ENCODE measurements at places on chromosomes 4 and X. TPM values are rescaled to one million over a fixed set of nuclear protein-coding genes. Genes with fewer than 3 reads are reported as not detected.

CXorf65 gene
- not detected for total RNA-seq

FGFR3 gene
- total RNA-seq = 40.6 TPM

ZNF330 gene
- 36.4 TPM for total RNA-seq

MGARP gene
- 0.37 TPM for total RNA-seq

ATP1B4 gene
- not detected for total RNA-seq

GRPR gene
- 0.11 TPM for total RNA-seq

MAPK10 gene
- total RNA-seq = 5.9 TPM

TEC gene
- 0.24 TPM for total RNA-seq

STAP1 gene
- total RNA-seq = not detected

TBL1X gene
- 10.0 TPM for total RNA-seq

ITM2A gene
- 13.7 TPM for total RNA-seq

TMPRSS11D gene
- 0.99 TPM for total RNA-seq

NAT8L gene
- not detected for total RNA-seq

C1GALT1C1 gene
- 12.7 TPM for total RNA-seq

SH3D19 gene
- total RNA-seq = 39.4 TPM

C4orf36 gene
- total RNA-seq = 2.8 TPM

RAP2C gene
- total RNA-seq = 23.5 TPM

IL2 gene
- not detected for total RNA-seq

TMEM47 gene
- 0.04 TPM for total RNA-seq

Measured in foreskin keratinocyte (primary cell).